ENCODE measurements at places on chromosomes 6 and 20. TPM values are rescaled to one million over a fixed set of nuclear protein-coding genes. Genes with fewer than 3 reads are reported as not detected.
A peak's percentile ranks its signal among the peaks of the same experiment; 100 is the strongest.

DNA sequence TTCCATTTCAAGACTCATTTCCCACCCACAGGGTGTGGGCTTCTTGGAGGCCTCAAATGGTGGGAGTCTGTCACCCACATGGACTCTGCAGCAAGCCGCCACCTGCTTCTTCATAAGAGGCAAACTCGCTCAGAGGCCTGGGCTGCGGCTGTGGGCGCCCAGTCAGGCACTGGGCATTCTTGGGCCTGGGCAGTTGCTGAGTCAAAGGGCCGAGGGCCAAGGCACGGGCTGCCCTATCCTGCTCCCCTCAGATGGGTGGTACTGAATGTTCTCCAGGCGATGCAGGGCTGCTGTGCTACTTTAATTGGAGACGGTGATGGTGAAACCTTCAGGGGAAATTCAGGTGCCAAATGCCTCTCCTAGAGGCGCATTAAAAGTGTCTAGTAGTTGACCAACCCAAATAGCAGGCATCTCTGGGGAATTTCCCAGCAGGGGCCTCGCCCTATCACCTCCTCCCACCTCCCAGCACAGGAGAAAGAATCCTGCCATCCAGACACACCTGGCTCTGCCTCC is 57.9 kb downstream of the MAFB start:
- H3K36me3 ChIP-seq, result no peaks in the 10 kb centered on the region
- no peak overlapping the region for H3K27ac ChIP-seq
- H3K4me1 ChIP-seq, result no peaks in the 10 kb centered on the region
- no peaks in the 10 kb centered on the region for H3K27me3 ChIP-seq
- peak; percentile 75 for DNase-seq

DNA sequence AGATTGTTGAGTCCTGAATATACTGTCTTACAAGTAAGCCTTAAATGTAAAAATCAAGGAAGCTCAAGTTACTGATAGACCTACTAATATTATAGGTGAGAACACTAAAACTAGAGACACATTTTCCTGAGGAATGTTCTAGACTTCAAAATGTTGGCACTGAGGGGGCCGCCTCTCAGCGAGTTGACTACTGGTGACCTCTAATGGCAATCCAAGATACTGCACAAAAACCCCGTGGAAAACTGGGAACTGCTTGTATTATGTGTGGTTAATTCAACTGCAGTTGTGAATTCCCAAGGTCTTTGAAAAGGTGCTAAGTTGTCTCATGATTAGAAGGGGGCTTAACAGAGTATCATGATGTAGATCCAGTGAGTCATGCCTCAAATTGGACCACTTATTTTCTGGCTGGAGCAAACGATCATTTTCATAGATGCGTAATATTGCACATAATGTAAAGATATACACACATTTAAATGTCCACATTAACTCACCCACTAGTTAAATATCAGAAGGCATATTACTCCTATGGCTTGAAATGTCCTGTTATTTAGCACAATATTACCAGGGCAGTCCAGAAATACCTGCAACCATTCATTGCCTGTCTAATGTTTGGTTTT is 336.2 kb downstream of the FOXA2 start:
- no peak overlapping the region for H3K4me3 ChIP-seq
- H3K27ac ChIP-seq, result no peak overlapping the region
- H3K27me3 ChIP-seq, result no peaks in the 10 kb centered on the region
- DNase-seq, result no peak

DNA sequence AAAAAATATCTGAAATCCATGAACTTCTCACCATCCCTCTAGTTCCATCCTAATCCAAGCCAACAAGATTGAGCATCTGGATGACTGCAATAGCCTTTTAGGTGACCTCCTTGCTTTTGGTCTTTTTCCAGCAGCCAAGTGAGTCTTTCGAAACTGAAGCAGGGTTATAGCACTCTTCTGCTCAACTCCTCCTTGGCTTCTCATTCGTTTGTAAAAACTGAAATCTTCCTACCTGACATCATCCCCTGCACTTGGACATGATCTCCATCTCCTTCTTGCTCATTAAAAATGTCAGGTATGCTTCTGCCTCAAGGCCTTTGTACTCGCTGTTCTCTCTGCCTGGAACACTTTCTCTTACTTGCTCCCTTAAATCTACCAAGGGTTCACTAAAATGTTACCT is 46.0 kb downstream of the STX7 start:
- H3K27me3 ChIP-seq, result no peaks in the 10 kb centered on the region
- DNase-seq, result no peak
- no peak overlapping the region for H3K27ac ChIP-seq
- no peaks in the 10 kb centered on the region for H3K4me1 ChIP-seq
- peaks cover 10% of the 10 kb centered on the region for H3K36me3 ChIP-seq
- no peak overlapping the region for H3K4me3 ChIP-seq

Gene SIGLEC1
- total RNA-seq, result 2.3 TPM
